Activated naive CD8-positive, alpha-beta T cell treated with anti-CD3 and anti-CD28 coated beads for 36 hours (primary cell): ENCODE measurements at places on chromosomes 2 and 18. TPM values are rescaled to one million over a fixed set of nuclear protein-coding genes. Genes with fewer than 3 reads are reported as not detected.
A peak's percentile ranks its signal among the peaks of the same experiment; 100 is the strongest.

DNA sequence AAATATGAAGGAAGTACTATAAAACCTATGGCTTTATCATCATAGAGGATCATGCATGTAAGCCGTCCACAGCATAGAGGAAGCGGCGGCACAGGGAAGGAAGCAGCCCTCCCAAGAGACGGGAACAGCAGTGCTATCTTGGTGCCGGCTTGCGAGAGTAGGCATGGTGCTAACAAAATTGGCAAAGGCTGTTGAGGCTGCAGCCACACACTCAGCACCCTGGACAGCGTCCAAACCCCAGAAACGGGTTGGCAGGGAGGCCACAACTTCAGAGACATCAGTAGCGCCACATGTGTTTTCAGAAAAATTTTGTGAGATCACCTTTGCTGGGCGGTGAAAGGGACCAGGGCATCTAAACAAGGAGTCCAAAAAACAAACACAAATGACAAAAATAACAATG is 37.7 kb downstream of the NETO1 start:
- no peaks in the 10 kb centered on the region for H3K4me1 ChIP-seq
- H3K36me3 ChIP-seq, result no peaks in the 10 kb centered on the region
- H3K4me3 ChIP-seq, result no peak overlapping the region

DNA sequence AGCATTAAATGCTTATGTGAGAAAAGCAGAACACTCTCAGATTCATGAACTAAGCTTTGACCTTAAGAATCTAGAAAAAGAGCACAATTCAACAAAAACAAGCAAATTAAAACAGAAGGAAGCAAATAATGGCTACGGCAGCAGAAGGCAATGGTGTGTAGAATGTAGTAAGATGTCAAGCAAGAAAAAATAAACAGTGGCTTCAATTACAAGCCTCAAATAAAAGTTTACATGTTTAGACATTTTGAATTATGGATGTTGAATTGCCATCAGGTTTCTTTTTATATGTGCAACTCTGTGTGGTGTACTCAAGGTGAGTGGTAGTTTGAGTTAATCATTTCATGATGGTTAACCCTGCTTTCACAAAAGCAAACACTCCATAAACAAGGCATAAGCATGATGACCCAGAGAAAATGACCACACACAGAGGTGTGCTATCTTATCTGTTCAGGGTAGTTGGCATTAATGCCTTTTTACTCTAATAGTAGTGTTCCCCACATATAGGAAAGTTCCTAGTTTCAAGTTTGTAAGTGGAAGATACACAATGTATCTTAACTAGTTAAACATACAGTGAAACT is 207.1 kb downstream of the FIGN start:
- H3K27me3 ChIP-seq, result no peaks in the 10 kb centered on the region
- no peak for DNase-seq
- no peak overlapping the region for H3K4me3 ChIP-seq
- H3K27ac ChIP-seq, result no peak overlapping the region
- H3K36me3 ChIP-seq, result peaks cover 2% of the 10 kb centered on the region

The RBM44 gene
- 0.46 TPM for total RNA-seq

DNA sequence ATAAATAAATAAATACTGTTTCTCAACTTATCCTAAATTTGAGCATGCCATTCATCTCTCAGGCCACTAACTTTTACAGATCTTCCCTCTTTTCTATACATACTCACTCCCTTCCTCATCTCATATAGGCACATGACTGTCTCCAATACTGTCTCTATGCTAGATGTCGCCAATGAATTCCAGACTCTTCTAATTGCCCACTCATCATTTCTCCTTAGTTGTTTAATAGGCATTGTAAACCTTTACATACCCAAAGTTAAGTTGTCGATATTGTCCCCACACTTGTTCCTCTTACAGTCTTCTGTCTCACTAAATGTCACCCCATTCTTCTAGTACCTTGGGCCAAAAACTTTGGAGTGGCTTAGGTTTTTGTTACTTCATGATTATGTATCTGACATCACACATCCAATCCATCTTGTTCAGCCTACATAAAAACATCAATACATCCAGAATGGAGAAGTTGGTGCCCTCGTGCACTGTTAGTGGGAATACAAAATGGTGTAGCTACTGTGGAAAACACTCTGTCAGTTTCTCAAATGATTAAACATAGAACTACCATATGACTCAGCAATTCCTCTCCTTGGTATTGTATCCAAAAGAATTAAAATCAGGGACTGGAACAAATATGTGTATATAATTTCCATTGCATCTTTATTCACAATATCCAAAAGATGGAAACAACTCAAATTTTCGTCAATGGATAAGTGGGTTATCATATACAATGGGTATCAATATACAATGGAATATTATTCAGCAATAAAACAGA is 935.1 kb downstream of the SLC4A3 start:
- no peaks in the 10 kb centered on the region for H3K27me3 ChIP-seq
- H3K4me3 ChIP-seq, result no peak overlapping the region
- DNase-seq, result no peak
- no peaks in the 10 kb centered on the region for H3K4me1 ChIP-seq

- H3K4me3 ChIP-seq, result no peak overlapping the region
- H3K36me3 ChIP-seq, result no peaks in the 10 kb centered on the region
- no peak for DNase-seq
- no peak overlapping the region for H3K27ac ChIP-seq
- peaks cover 5% of the 10 kb centered on the region for H3K27me3 ChIP-seq
- H3K4me1 ChIP-seq, result no peaks in the 10 kb centered on the region
These were observed 324.1 kb upstream of the THUMPD2 start for GRCh38 chr2:40103163-40103562.

DNA sequence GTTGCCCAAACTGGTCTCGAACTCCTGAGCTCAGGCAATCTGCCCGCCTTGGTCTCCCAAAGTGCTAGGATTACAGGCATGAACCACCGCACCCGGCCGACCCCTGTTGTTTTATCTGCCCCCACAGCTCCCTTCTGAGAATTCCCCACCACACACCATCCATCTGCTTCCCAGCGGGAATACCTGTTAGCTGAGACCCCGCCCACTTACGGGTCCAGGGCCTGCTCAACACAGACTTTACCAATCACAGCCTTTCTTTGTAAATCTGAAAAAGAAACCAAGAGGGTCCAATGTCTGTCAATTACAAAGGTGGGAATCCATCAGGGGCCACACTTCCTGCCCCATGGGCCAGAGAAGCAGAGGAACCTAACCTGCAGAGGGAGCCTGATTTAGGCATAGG is 14.2 kb upstream of the CABLES1 start:
- H3K36me3 ChIP-seq, result no peaks in the 10 kb centered on the region
- no peaks in the 10 kb centered on the region for H3K27me3 ChIP-seq
- no peak for DNase-seq
- no peak overlapping the region for H3K4me3 ChIP-seq

The RESP18 gene
- not detected for total RNA-seq

GRCh38 chr2:83394134-83394904 is 1064.8 kb downstream of the SUCLG1 start:
- H3K4me1 ChIP-seq, result no peaks in the 10 kb centered on the region
- H3K4me3 ChIP-seq, result no peak overlapping the region
- no peak overlapping the region for H3K27ac ChIP-seq
- H3K27me3 ChIP-seq, result no peaks in the 10 kb centered on the region

DNA sequence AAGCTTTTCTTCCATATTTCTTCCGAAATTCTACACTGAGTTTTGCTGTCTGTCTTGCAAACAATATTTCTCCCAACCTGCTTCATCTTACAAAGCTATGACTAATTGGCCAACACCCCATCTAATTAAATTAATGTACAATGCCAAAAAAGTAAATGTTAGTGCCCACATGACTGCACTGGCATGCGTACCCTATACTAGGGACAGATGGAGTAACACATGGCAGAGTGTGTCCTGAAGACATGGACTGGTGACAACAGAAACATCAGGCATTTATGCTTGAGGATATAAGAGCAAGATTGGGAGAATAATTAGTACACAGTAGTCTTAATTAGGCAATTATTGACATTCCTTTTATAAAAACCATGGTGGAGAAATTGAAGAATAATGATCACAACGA is 66.8 kb downstream of the MREG start:
- H3K4me1 ChIP-seq, result no peaks in the 10 kb centered on the region
- H3K4me3 ChIP-seq, result no peak overlapping the region
- peaks cover 10% of the 10 kb centered on the region for H3K36me3 ChIP-seq

DNA sequence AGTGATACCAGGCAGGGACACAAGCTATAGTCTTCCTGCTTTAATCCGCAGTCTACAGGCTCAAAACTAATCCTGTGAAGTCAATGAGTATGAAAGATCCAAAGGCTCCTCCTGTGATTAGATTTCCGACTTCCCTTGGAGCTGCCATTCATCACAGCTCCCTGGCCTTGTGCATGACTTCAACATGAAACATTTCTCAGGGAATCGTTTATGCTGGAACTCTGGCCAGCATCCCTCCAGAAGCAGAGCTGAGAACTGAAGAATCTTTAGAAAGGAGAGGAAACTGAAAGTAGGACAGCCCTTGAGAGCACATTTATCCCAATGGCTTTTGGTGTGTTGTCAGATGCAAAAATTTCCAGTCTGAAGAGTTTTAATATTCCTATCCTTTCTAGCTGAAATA is 84.3 kb upstream of the SESTD1 start:
- DNase-seq, result no peak
- no peaks in the 10 kb centered on the region for H3K36me3 ChIP-seq
- H3K4me1 ChIP-seq, result peaks cover 2% of the 10 kb centered on the region
- no peak overlapping the region for H3K4me3 ChIP-seq

DNA sequence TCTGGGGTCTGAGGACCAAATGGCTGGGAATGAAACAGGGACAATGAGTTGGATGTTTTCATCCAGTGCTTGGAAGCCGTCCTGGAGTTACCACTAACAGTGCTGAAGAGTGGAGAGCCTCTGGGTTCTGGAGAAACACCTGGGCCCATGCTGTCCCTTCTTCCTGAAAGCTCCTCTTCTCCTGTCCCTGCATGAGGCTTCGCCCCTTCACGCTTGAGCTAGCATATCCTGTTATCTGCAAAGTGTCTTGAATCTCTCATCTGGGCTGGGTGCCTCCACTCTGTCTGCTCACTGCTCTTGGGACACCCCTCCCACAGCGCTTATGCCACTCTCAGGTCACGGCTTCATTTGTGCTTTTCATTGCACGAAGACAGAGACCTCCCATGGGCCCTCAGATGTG is 154.5 kb downstream of the MYCN start:
- DNase-seq, result no peak
- no peaks in the 10 kb centered on the region for H3K4me1 ChIP-seq
- no peak overlapping the region for H3K4me3 ChIP-seq
- peaks cover 6% of the 10 kb centered on the region for H3K27me3 ChIP-seq
- H3K36me3 ChIP-seq, result no peaks in the 10 kb centered on the region

- H3K4me1 ChIP-seq, result peaks cover 14% of the 10 kb centered on the region
- H3K27me3 ChIP-seq, result peaks cover 3% of the 10 kb centered on the region
- DNase-seq, result no peak
- H3K4me3 ChIP-seq, result no peak overlapping the region
- no peaks in the 10 kb centered on the region for H3K36me3 ChIP-seq
These were observed 8.8 kb downstream of the TXNDC2 start for GRCh38 chr18:9894454-9895068.

DNA sequence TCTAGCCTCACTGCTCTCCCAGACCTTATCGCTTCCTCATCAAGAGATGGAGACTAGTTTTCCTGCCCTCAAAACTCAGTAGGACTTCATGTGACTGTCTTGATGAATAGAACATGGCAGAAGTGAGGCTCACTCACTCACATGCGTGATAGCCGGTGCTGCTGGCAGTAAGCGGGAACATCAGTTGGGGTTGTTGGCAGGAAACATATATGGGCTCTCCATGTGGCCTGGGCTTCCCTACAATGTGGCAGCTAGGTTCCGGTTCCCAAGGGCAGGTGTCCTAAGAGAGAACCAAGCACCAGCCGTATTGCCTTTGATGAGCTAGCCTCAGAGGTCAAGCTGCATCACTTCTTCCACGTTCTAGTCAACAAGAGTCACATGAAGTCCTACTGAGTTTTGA is 15.2 kb upstream of the FAHD2A start:
- no peaks in the 10 kb centered on the region for H3K4me1 ChIP-seq
- no peak overlapping the region for H3K27ac ChIP-seq
- H3K36me3 ChIP-seq, result no peaks in the 10 kb centered on the region
- H3K4me3 ChIP-seq, result no peak overlapping the region
- no peaks in the 10 kb centered on the region for H3K27me3 ChIP-seq

The DLX1 gene
- total RNA-seq, result 0.10 TPM

GRCh38 chr18:46344416-46345180 is 240.4 kb downstream of the HAUS1 start:
- H3K4me3 ChIP-seq, result no peak overlapping the region
- DNase-seq, result no peak
- H3K4me1 ChIP-seq, result peaks cover 19% of the 10 kb centered on the region
- H3K36me3 ChIP-seq, result no peaks in the 10 kb centered on the region

DNA sequence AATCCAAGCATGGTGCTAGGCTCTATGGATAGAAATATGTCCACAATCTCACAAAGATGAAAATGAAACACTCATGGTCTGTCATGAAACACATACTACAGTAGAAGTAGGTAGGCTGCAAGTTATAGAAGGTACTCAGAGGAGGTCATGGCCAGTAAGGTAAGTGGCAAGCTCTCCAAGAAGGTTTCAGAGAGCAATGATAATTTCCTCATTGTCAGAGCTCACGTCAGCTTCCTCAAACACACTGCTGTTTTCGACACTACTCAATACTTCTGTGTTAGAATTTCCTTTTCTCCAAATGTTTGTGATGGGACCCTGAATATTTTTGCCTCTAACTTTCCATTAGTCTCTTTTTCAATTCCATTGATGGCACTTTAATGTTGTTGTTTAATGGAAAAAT is 25.5 kb downstream of the CCDC141 start:
- peaks cover 28% of the 10 kb centered on the region for H3K4me1 ChIP-seq
- H3K4me3 ChIP-seq, result no peak overlapping the region
- H3K36me3 ChIP-seq, result peaks cover 43% of the 10 kb centered on the region
- DNase-seq, result no peak
- H3K27me3 ChIP-seq, result no peaks in the 10 kb centered on the region
- peak overlapping the region; percentile 86 for H3K27ac ChIP-seq

DNA sequence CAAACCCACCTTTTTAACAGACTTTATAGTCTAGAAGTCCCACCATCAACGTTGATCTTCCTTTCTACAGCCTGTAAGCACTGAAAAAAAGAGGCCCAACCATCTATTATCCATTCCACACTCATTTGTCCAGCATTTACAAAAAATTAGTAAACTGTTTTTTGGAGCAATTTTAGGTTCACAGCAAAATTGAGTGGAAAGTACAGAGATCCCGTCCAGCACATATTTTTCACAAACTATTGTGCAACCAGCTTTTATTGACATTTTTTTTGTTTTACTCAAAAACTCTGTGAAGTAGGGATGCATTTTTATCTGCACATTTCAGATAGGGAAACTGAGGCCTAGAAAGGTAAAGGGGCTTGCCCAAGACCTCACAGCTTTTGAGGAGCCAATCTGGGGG is 68.6 kb downstream of the TNP1 start:
- H3K4me3 ChIP-seq, result no peak overlapping the region
- H3K36me3 ChIP-seq, result no peaks in the 10 kb centered on the region
- no peaks in the 10 kb centered on the region for H3K4me1 ChIP-seq
- no peak for DNase-seq
- no peak overlapping the region for H3K27ac ChIP-seq

DNA sequence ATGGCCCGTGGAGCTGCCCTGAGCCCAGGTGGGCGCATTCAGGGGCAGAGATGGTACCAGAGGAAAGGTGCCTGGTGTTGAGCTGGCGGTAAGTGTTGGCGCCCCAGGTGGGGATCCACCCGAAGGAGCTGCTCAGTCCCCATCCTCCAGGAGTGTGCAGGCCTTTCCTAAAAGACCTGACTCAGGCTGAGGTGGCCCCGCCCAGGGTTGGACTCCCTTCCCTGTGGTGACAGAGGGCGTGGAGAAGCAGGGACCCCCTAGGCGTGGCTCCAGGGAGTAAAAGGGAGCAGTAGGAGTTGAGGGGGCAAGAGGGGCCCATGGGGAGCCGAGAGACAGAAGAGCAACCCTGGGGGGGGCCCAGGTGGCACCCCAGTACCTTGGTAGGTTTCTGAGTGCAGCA is 2.4 kb downstream of the OXER1 start:
- no peak overlapping the region for H3K4me3 ChIP-seq
- H3K27ac ChIP-seq, result no peak overlapping the region
- peaks cover 3% of the 10 kb centered on the region for H3K36me3 ChIP-seq

The GLS gene
- total RNA-seq, result 201 TPM
